ENCODE measurements at places on chromosomes 11 and 22.

DNA sequence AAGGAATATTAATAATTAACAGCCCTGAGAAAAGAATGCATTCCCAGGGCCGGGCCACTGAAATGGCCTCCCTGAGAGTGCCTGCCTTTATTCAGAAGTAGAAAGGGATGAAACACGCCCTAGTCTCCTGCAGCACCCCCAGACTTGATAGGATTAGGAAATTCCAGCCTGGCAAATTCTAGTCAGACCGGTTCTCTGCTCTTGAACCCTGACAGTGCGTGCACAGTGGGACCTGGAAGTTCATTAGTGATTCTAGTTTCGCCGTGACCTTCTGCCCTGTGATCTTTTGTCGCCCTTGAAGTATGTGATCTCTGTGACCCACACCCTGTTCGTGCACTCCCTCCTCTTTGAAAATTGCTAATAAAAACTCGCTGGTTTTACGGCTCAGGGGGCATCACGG lies 2.1 kb upstream of the GSTP1 start:
- DNase-seq: no peak

DNA sequence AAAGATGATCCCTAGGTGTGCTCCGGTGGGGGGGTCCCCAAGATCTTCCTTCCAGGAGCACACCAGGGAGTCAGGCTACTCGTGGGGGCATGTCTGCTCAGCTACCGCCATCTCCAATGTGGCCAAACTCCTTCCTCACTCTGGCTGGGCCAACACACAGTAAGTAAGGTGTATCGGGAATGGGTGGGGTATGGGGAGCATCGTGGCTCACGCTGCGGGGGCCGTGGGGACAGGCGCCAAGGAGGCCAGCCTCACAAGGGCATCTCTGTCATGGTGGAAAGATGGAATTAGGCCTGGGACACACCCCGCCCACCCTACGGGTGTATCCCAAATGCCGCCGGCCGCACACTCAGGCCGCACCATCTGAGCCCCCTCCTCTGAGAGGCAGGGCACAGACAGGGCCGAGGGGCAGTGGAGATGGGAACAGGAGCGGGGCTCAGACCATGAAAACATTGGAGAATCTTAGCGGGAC lies 8.3 kb downstream of the IGF2 start:
- DNase-seq: no peak

GRCh38 chr11:131463649-131464425 lies 93.4 kb downstream of the NTM start:
- DNase-seq: no peak

GRCh38 chr11:117621226-117621625 lies 175.8 kb downstream of the DSCAML1 start:
- DNase-seq: peak; percentile 38

DNA sequence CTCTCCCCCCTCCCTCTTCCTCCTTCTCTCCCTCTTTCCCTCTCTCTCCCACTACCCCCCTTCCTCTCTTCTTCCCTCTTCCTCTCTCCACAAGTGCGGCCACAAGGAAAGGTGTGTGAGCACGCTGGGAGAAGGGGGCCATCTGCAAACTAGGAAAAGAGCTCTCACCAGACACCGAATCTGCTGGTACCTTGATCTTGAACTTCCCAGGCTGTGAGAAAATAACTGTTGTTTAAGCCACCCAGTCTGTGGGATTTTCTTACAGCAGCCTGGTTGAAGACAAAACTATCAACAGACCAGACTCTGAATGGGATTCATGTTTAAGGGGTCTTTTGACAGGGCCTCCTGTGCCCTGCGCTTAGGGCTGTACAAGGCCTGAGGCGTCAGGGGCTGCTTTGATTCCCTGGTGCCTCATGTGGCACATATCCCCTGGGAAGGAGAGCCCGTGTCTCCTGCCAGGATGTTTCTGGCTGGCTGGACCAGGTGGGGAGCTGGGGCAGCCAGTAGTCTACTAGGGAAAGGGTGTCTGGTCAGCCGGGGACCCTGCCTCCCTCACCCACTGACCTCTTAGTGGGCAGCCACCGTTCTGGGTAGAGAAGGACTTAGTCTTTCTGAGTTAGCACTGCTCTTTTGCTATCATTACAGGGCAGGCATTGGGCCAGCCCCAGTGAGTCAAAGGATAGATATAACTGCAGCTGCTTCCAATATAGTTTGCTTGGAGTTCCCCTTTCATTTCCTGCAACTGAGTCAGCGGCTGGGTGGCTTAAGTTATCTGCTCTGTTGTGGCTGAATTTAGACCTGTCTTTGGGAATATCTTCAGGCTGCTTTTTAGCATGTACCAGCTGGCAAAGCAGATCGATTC lies 6.2 kb downstream of the PANX1 start:
- peak; percentile 76 for DNase-seq

GRCh38 chr22:32859743-32860142 lies 58.2 kb downstream of the TIMP3 start:
- no peak for DNase-seq

DNA sequence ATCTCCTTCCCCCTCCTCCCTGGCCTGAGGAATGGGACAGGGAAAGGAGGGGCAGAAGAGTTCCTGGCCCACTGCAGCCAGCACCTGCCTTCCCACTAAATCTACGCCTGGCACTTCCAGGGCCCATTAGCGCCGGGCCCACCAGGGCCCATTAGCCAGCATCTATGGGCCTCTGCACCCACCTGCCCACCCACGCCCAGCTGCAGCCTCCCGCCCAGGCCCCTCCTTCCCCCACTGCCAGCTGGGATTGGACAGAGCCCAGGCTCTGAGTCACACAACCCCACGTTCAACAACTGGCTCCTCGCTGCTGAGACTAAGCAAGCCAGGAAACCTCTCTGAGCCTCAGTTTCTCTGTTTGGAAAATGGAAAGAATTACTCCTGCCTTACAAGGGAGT lies 48.7 kb downstream of the CYTH4 start:
- no peak for DNase-seq

DNA sequence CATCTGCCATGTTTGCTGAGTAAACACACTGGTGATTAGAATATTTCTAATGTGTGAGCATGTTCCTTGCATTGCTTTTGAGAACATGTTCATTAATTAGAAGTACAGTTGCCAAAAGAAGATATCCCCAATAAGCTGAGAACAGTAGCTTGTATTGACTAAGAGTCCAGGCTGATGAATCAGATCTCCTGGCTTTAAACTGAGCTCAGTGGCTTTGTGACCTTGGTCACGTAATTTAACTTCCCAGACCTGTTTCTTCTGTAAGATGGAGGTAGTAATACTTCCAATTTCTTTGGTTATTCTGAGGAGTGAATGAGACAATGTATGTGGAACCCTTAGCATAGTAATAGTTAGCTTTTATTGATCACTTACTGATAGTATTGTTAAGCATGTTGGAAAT lies 61.9 kb downstream of the CYB5R2 start:
- DNase-seq: no peak

Data from OCI-M1 (cell line).